NCI-H2029 treated with DMSO at 0.1 percent for 48 hours (cell line): ENCODE measurements at places on chromosomes 16 and 17.

GRCh38 chr16:72911971-72912370 is 136.0 kb downstream of the ZFHX3 start:
- no peak for DNase-seq

- DNase-seq, result no peak
Observed at GRCh38 chr17:73020110-73020509, 72.4 kb downstream of the SLC39A11 start.

DNA sequence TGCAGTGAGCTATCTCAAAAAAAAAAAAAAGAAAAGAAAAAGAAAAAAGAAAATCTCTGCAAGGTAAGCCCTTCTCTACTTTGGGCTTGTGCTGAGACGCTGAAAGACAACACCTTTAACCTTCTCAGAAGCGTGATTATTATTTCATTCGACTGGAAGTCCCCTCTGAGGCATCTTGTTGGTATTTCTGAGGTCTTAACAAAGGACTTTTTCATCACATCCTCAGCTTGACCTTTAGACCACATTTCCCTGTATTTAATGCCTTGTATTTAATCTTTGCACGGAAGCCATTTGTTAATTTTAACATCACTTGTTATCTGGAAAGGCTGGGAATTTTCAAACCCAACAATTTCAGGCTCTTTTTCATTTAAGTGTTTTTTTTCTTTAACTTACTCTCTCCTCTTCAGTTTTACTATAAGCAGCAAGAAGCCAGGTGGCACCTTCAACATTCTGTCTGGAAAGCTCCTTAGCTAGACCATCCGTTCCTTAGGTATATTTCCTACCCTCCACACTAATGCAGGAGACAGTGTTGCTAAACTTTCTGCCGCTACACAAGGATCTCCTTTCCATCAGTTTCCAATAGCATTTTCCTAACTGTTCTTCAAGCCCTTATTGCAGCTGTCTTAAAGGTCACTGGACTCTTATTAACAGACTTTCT is 10.3 kb downstream of the KCTD13 start:
- DNase-seq, result no peak

GRCh38 chr16:68274441-68274840 is 10.1 kb downstream of the SLC7A6 start:
- no peak for DNase-seq

DNA sequence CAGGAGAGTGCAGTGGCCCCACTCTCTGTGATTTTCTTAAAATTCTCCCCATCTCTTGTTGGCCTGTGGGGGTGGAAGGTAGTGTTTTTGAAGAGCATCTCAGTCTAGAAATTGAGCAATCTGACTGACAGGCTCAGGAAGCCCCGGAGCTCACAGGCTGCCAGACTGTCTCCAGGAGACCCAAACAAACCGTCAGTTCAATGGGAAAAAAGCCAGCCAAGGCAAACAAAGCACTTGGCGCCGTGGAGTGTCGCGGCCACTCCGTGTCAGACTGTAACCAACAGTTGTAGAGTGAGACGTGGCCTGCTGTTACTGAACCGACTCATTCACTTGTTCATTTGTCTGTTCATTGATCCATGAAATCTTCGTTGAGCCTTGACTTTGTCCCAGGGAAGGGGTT is 33.7 kb downstream of the RGS9 start:
- peak; percentile 86 for DNase-seq

- peak; percentile 0 for DNase-seq
Observed at GRCh38 chr16:76345163-76345661, 68.0 kb downstream of the CNTNAP4 start.

- DNase-seq, result no peak
Observed at GRCh38 chr17:61026818-61027217, 349.2 kb downstream of the BCAS3 start.

DNA sequence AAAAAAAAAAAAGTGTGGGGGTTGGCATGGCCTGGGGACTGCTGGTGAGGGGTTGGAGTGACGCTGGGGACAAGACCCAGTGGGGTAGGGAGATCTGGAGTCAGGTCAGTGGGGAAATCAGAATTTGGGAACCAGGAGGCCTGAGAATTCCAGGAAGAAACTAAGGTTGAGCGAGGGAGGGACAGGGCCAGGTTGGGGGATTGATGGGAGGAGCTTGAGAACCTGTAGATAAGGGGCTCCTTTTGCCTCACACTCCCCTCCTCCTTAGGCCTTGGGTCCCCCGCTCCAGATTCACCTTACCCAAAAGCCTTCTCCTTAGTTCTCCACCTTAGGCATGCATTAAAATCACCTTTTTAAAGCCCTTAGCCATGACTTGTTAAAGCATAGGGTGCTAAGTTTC is 8.3 kb upstream of the PYDC1 start:
- DNase-seq, result no peak

DNA sequence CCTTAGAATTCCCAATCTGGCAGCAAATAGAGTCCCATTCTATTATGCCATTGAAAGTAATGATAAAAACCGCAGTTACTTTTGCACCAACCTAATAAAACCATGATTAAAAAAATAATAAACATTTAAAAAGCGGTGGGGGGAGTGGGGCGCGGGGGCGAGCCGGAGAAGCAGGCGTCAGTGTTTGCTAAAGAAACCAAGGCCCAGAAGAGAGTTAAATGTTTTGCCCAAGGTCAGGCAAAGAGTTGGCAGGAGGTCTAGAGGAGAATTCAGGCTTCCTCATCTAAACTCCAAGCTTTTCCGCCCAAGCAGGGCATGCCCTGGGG is 9.7 kb upstream of the PRSS22 start:
- no peak for DNase-seq

GRCh38 chr17:64692187-64692586 is 30.1 kb upstream of the SMURF2 start:
- no peak for DNase-seq

DNA sequence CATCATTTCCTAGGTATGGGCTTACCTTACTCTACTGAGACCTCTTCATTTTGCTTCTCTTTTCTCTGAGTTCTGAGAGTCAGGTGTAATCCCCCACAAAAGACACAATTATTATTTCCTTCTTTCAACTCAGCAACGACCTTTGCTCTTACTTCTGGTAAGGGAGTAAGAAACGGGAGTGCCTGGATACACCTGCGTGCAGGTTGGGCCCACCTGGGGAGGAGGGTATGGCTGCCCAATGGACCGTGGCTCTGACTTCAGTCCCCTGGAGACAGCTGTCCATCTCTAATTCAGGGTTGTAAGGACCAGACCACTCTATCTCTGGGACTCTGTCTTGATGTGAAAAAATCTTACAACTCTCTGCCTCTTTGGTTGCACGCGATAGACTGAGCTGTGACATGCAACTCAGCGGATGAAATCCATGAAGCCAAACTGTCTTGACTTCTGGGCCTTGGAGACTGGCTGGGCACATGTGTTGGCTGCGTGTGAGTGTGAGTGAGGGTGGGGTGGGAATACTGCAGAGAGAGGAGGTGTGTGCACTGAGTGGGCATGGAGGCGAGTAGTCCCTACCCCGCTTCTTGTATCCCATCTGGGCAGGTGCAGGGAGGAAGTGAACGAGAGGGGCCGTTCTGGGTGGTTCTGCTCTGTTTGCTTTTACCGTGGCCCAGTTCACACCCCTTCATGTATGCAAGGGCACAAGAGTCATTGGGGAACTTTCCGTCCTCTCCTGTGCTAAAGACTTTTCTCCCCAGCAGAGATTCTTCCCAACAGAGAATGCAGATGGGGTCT is 1.2 kb downstream of the TMEM238L start:
- no peak for DNase-seq

- DNase-seq, result peak; percentile 61
Observed at GRCh38 chr16:19700319-19700781, 17.7 kb downstream of the KNOP1 start.

DNA sequence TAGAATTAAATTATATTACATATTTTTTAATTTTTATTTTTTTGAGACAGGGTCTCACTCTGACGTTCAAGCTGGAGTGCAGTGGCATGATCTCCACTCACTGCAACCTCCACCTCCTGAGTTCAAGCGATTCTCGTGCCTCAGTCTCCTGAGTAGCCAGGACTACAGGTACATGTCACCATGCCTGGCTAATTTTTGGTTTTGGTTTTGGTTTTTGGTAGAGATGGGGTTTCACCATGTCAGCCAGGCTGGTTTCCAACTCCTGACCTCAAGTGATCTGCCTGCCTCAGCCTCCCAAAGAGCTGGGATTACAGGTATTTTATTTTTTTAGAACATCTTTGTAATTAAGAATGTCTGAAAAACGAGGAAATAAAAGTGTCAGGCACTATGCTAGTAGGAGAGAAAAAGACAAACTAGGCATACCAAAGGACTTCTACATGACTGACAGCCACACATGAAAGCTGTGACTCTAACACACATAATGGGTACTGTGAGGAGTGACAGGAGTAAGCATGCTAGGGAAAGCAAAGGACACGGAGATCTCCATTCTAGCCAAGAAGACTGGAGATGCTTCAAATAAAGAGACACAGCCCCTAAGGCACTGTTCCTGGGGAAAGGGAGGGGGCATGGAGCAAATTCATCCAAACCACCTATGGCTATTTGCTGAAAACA is 7.3 kb downstream of the GNA13 start:
- no peak for DNase-seq

GRCh38 chr16:57403965-57404817 is at the start of gene CCL17:
Gene CCL17, plus strand, starts transcription at chr16:57404767. Its CDS starts 9,166 bp downstream, at chr16:57413933.
- DNase-seq, result no peak

- no peak for DNase-seq
Observed at GRCh38 chr17:81341516-81342268, 46.6 kb upstream of the SLC38A10 start.

GRCh38 chr16:11621920-11622651 is 35.4 kb upstream of the LITAF start:
- no peak for DNase-seq

DNA sequence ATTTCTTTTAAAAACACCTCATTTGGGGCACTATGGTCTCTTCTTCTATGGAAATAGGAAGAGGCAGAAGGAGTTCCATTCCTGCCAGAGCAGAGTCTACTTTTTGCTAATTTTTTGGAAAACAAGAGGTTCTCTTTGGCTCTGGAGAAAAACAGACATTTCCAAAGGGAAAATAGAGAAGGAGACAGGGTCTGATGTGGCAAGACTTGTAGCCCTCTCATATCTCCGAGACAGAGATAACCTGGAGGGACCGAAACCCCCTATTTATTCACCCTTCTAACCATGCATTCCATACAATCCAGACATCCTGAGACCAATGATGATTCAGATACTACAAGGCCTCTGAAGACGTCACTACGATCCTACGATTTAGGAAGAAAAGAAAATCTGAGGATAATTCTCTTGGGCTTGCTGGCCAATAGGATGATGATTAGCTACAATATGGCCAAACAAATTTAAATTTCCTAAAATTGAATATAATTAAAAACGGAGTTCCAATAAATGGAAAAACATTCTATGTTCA is 70.2 kb downstream of the HIC1 start:
- no peak for DNase-seq

GRCh38 chr16:2214719-2214968 is at the start of gene PGP:
Gene PGP, minus strand, starts transcription at chr16:2214840. Its CDS starts 63 bp downstream, at chr16:2214777.
- DNase-seq, result no peak

DNA sequence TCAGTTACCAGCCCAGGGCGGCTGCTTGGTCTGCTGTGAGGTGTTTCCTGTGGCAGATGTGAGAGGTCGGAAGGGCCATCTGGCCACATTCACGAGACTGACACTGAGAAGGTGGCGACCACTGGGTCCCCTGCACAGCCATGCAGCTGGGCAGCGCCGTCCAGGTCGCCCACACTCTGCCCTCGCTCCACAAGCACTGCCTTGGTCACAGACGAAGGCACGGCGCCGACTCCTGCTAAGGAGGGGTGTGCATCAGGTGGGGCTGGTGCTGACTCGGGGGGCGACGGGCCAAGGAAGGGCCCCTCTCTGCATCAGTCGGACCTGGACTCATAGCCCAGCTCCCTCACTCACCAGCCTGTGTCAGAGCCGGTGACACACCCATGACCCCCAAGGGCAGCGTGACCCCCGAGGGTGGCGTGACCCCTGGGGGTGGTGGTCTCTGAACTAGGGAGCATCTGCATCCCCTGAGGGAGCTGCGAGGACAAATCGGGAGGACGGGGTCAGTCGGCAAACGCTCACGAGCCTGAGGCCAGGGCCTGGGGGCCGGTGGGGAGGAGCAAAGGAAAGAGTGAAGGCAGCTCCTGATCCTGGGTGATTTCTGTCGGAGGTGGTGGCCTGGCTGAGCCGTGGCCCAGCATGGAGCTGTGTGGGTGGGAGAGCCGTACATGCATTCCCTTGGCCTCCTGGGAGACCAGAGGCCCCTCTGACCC is 30.4 kb downstream of the NME3 start:
- no peak for DNase-seq

GRCh38 chr17:30095507-30096244 is 20.9 kb upstream of the NSRP1 start:
- DNase-seq, result no peak

DNA sequence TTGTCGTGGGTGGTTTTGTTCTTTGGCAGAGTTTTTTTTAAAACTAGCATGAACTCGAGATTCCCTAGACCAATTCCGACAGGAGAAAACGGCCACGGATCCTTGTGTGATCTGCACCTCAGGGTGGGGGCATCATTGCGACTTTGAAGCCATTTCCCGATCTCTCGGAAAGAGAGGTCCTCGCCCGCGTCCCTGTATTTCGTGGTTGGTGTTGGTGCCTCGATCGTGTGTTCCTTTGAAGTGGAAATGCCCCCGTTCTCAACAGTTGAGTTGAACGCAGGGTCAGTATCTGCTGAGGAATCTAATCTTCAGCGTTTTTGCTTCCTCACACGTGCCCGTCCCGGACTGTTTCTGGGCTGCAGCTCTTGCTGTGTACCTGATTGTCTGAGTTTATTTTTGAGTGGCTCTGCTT is 1.1 kb downstream of the CRAMP1 start:
- DNase-seq, result no peak

DNA sequence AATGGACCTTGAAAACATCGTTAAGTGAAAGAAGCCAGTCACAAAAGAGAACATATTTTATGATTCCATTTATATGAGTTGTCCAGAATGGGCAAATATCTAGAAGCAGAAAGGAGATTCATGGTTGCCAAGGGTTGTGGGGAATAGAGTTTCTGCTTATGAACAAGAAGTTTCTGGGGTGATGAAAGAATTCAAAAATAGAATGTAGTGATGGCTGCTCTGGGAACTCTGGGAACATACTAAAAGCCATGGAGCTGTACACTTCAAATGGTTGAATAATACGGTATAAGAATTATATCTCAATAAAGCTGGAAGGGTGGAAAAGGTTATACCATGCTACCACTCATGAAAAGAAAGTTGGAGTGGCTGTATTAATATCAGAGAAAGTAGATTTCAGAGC is 18.5 kb downstream of the AKTIP start:
- no peak for DNase-seq

DNA sequence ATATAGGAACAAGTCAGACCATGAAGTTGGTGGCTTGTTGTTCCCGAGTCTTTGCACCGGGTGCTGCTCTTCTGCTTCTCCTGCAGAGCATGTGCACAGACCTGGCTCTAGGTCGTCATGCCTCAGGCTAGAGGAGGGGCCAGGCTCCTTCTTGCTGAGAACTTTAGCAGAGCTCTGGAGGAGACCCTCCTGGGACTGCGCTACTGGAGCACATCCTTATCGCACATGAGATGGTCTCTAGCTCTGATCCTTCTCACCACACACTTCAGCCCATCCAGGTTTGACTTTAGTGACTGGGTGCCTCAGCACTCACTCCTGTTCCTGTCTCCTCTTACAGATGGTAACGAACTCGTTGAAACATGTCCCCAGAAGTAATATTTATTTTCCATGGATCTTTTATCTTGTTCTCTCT is 14.9 kb downstream of the FOXK2 start:
- no peak for DNase-seq
